PC-3 (cell line): ENCODE measurements at places on chromosomes 7 and 10. TPM values are rescaled to one million over a fixed set of nuclear protein-coding genes. Genes with fewer than 3 reads are reported as not detected.

- H3K4me1 ChIP-seq, result no peaks in the 10 kb centered on the region
- H3K4me3 ChIP-seq, result no peak overlapping the region
- H3K27me3 ChIP-seq, result no peaks in the 10 kb centered on the region
- DNase-seq, result no peak
- H3K36me3 ChIP-seq, result no peaks in the 10 kb centered on the region
- no peak overlapping the region for H3K27ac ChIP-seq
Measured at GRCh38 chr10:88115407-88115806, 252.0 kb downstream of the PTEN start.

- no peak overlapping the region for H3K4me3 ChIP-seq
- H3K4me1 ChIP-seq, result no peaks in the 10 kb centered on the region
- DNase-seq, result no peak
- H3K27ac ChIP-seq, result no peak overlapping the region
Measured at GRCh38 chr10:87880336-87880735, 16.9 kb downstream of the PTEN start.

- no peaks in the 10 kb centered on the region for H3K27me3 ChIP-seq
- no peaks in the 10 kb centered on the region for H3K4me1 ChIP-seq
- H3K4me3 ChIP-seq, result no peak overlapping the region
- H3K36me3 ChIP-seq, result no peaks in the 10 kb centered on the region
- H3K27ac ChIP-seq, result no peak overlapping the region
Measured at GRCh38 chr10:1366322-1366691, 310.1 kb downstream of the WDR37 start.

- H3K27me3 ChIP-seq, result no peaks in the 10 kb centered on the region
- no peaks in the 10 kb centered on the region for H3K36me3 ChIP-seq
- H3K4me1 ChIP-seq, result no peaks in the 10 kb centered on the region
- H3K27ac ChIP-seq, result no peak overlapping the region
- no peak for DNase-seq
Measured at GRCh38 chr7:128104108-128104742, 73.0 kb upstream of the LRRC4 start.

- no peaks in the 10 kb centered on the region for H3K36me3 ChIP-seq
- peaks cover 18% of the 10 kb centered on the region for H3K4me1 ChIP-seq
- H3K4me3 ChIP-seq, result peak overlapping the region; percentile 72
Measured at GRCh38 chr7:24978843-24979469, 1.0 kb downstream of the OSBPL3 start.

GRCh38 chr10:28945959-28946358 lies 268.6 kb downstream of the BAMBI start:
- DNase-seq, result no peak
- no peaks in the 10 kb centered on the region for H3K27me3 ChIP-seq
- no peak overlapping the region for H3K27ac ChIP-seq
- no peaks in the 10 kb centered on the region for H3K36me3 ChIP-seq

GRCh38 chr10:46546591-46547540 lies 9.6 kb downstream of the GPRIN2 start:
- DNase-seq, result peak; percentile 63
- no peaks in the 10 kb centered on the region for H3K27me3 ChIP-seq
- no peak overlapping the region for H3K4me3 ChIP-seq
- H3K36me3 ChIP-seq, result no peaks in the 10 kb centered on the region
- H3K4me1 ChIP-seq, result peaks cover 23% of the 10 kb centered on the region

DNA sequence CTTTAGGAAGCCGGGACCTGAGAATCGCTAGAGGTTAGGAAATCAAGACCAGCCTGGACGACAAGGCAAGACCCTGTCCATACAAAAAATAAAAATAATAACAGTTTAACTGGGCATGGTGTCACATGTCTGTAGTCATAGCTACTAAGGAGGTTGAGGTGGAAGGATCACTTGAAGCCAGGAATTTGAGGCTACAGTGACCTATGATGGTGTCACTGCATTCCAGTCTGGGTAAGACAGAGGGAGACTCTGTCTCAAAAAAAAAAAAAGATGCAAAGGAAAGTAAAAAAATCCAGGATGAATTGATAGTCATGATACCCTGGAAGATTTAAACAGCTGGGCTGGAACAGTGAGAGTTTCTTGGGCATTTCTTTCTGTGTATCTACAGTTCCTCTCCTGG lies 463.2 kb downstream of the GALNT17 start:
- H3K36me3 ChIP-seq, result no peaks in the 10 kb centered on the region
- H3K4me1 ChIP-seq, result no peaks in the 10 kb centered on the region
- DNase-seq, result no peak
- no peaks in the 10 kb centered on the region for H3K27me3 ChIP-seq
- no peak overlapping the region for H3K4me3 ChIP-seq

GRCh38 chr7:129626896-129627295 lies 15.4 kb downstream of the NRF1 start:
- H3K27ac ChIP-seq, result no peak overlapping the region
- no peak overlapping the region for H3K4me3 ChIP-seq
- H3K27me3 ChIP-seq, result no peaks in the 10 kb centered on the region
- H3K36me3 ChIP-seq, result no peaks in the 10 kb centered on the region
- no peak for DNase-seq

DNA sequence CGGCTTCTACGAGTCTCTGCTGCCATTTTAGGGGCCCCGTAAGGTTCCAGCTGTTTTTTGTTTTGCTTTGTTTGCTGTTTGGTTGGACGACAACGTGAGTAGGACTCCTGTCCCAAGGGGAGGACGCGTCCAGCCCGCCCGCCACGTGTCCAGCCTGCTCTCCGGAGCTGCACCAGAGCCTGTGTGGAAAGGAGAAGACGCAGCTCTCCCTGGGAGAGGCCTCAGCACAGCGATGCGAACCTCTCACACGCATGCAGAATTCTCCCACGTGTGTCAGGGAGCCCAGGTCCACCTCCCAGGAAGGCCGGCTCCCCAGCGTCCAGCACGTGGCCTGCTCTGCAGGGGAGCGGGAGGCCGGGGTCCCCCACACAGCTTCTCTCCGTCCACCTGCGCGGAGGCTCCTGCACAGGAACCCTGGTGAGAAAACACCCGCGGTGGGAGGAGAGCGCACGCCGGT lies 36.4 kb upstream of the DNAJB6 start:
- no peak overlapping the region for H3K4me3 ChIP-seq
- DNase-seq, result no peak
- H3K4me1 ChIP-seq, result peaks cover 27% of the 10 kb centered on the region
- no peak overlapping the region for H3K27ac ChIP-seq
- no peaks in the 10 kb centered on the region for H3K36me3 ChIP-seq

- no peak overlapping the region for H3K4me3 ChIP-seq
- H3K27me3 ChIP-seq, result no peaks in the 10 kb centered on the region
- no peaks in the 10 kb centered on the region for H3K36me3 ChIP-seq
- no peak for DNase-seq
Measured at GRCh38 chr10:102473445-102474331, 22.3 kb upstream of the C10orf95 start.

DNA sequence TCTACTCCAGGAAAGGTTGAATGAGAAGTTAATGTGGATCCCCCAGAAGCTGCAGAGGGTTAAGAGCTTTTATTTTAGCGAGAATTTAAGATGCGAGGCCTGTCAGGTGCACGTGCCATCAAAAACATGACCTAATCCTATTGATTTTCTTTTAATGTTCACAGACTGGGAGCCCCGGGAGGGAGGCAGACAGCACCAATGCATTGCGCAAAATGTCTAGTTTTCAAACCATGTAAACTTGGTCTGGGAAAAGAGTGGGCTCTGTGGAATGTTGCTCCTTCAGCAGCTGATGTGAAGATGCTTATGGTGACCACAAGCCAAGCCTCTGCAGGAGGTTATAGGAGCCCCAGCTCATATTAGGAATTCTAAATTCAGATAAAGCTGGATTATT lies 172.0 kb upstream of the ITGB1 start:
- no peak for DNase-seq
- no peak overlapping the region for H3K4me3 ChIP-seq
- H3K27me3 ChIP-seq, result no peaks in the 10 kb centered on the region
- H3K27ac ChIP-seq, result no peak overlapping the region

DNA sequence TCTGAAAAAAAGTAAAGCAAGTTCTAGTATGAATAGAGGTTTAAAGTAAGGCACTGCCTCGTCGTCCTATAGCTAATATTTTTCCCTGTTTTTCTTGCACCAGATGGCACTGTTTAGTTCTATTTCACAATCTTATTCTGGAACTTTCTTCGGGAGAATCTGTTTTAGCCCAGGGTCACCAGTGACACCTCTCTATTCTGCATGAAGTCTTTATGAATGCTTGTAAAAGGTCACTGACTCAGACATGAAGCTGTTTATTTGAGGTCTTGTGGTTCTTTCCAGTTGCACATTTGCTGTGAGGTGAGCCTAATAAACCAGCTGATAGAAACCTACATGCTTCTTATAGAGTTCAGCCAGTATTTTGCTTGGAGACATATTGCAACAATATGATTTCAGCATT lies 444.3 kb downstream of the AUTS2 start:
- no peak overlapping the region for H3K4me3 ChIP-seq
- no peaks in the 10 kb centered on the region for H3K36me3 ChIP-seq
- H3K27me3 ChIP-seq, result no peaks in the 10 kb centered on the region
- H3K27ac ChIP-seq, result no peak overlapping the region

GRCh38 chr10:132065491-132066105 lies at the start of gene JAKMIP3:
TSS of gene JAKMIP3 (plus strand) at chr10:132065946. CDS start at chr10:132104809, 38,863 bp downstream.
- H3K4me1 ChIP-seq, result peaks cover 14% of the 10 kb centered on the region; the same call in 1 of the 2 replicates
- H3K27ac ChIP-seq, result peak within 1 kb of the TSS; percentile 68
- DNase-seq, result peak; percentile 87
- H3K36me3 ChIP-seq, result no peaks in the 10 kb centered on the region
- H3K4me3 ChIP-seq, result peak within 1 kb of the TSS; percentile 80

SPDYE9 gene
- not detected in 2 replicates for total RNA-seq

NEUROG3 gene
- total RNA-seq, result not detected in 2 replicates

CALHM3 gene
- 2.3 and 4.1 TPM in 2 replicates for total RNA-seq

ZNF33A gene
- total RNA-seq, result 18.0 and 21.1 TPM in 2 replicates

PTF1A gene
- not detected in 2 replicates for total RNA-seq

TAS2R4 gene
- 0.35 TPM in 1 of 2 replicates, not detected in the other for total RNA-seq

BAIAP2L1 gene
- 18.9 and 30.5 TPM in 2 replicates for total RNA-seq

LYZL1 gene
- total RNA-seq, result not detected in 2 replicates
